ENCODE measurements at places on chromosomes 3 and 15. TPM values are rescaled to one million over a fixed set of nuclear protein-coding genes. Genes with fewer than 3 reads are reported as not detected.

- no peaks in the 10 kb centered on the region for H3K36me3 ChIP-seq
- no peak for DNase-seq
- H3K27ac ChIP-seq = no peak overlapping the region
- no peaks in the 10 kb centered on the region for H3K27me3 ChIP-seq
- no peaks in the 10 kb centered on the region for H3K4me1 ChIP-seq
Observed at GRCh38 chr3:88434001-88434400, 284.2 kb downstream of the C3orf38 start.

GRCh38 chr3:13308380-13308801 is 111.7 kb downstream of the NUP210 start:
- no peak for DNase-seq
- H3K27ac ChIP-seq = no peak overlapping the region
- H3K36me3 ChIP-seq = no peaks in the 10 kb centered on the region
- no peaks in the 10 kb centered on the region for H3K27me3 ChIP-seq
- no peak overlapping the region for H3K4me3 ChIP-seq
- H3K4me1 ChIP-seq = no peaks in the 10 kb centered on the region

- H3K4me1 ChIP-seq = no peaks in the 10 kb centered on the region
- no peaks in the 10 kb centered on the region for H3K36me3 ChIP-seq
- no peak overlapping the region for H3K4me3 ChIP-seq
- H3K27me3 ChIP-seq = no peaks in the 10 kb centered on the region
- H3K27ac ChIP-seq = no peak overlapping the region
- no peak for DNase-seq
Observed at GRCh38 chr3:38519651-38520050, 23.5 kb downstream of the EXOG start.

DNA sequence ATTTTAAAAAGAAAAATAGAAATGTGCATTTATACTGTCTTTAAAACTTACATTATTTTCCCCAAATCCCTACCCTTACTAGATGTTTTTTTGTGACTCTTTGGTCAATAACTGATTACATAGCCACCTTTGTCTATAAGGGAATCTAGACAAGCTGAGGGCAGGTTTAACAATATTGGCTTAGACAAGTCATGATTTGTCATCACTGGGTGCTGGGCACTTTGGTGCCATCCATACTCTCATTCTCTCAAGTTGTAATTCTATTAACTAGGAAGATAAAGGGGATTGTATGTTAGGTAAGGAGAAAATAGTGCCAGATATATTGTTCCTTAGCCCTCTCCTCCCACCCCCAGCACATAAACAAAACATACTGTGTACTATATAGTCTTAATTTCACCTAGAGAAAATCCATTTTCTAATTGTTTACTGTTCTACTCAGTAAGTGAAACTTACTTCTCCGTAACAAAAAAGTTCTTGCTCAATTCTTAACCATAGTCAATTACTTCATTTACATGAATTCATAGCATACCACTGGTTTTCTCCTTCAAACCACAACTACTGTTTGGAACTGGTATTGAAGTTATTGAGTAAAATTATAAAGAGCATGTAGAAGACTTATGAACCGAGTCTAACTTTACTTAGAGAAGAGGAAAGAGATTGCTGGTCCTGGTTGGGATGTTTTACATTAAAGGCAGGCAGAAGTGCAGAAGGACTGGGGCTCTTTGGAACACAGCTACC is 877.1 kb downstream of the PDCD6IP start:
- H3K4me1 ChIP-seq = no peaks in the 10 kb centered on the region
- no peaks in the 10 kb centered on the region for H3K27me3 ChIP-seq
- H3K36me3 ChIP-seq = no peaks in the 10 kb centered on the region
- H3K4me3 ChIP-seq = no peak overlapping the region

GRCh38 chr3:187743195-187744141 is 1.8 kb downstream of the BCL6 start:
- peaks cover 23% of the 10 kb centered on the region for H3K4me1 ChIP-seq
- peak overlapping the region; percentile 99 for H3K27ac ChIP-seq
- H3K27me3 ChIP-seq = no peaks in the 10 kb centered on the region
- peak; percentile 87 for DNase-seq
- no peaks in the 10 kb centered on the region for H3K36me3 ChIP-seq

DNA sequence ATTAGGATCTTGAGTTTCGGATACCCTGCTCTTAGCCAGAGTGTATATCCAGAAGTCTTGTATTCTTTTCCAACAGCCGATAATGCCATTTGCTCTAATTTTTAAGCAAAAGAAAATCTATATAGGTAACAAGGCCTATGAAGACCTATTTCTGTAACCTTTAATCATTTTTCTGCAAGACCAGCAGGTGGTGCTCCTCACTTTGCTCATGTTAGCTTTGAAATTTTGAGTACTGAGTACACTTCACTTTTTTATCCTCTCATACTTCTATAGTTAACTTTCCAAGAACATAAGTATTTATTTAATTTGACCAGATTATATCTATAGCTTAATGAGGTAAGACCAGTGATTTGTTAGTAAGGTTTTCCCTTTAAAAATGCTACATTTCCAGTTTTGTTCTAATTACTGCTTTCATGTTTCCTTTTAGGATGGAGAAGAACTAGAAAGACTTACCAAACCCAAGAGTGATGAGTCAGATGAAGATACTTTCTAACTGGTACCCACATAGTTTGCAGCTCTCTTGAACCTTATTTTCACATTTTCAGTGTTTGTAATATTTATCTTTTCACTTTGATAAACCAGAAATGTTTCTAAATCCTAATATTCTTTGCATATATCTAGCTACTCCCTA is 20.5 kb downstream of the SLC35A5 start:
- no peak for DNase-seq
- no peak overlapping the region for H3K27ac ChIP-seq
- no peaks in the 10 kb centered on the region for H3K4me1 ChIP-seq
- no peaks in the 10 kb centered on the region for H3K36me3 ChIP-seq
- H3K27me3 ChIP-seq = no peaks in the 10 kb centered on the region
- no peak overlapping the region for H3K4me3 ChIP-seq

DNA sequence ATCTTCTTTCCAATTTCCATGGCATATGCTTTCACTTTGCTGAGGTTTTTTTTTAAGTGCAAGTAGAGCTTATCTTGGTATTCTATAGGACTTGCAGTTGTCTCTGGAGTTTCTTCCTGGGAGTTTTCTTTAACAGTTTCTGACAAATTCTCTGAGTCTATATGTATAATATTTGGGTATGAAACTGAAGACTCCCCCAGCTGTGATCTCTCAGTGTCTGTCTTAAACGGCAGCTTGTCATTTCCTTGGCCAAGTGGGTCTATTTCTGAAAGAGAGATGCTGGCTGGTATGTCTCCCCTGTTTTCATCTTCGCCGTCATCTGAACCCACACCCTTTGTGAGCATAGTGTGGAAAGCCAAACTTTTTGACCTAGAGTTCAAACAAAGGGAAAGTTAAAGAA is 73.3 kb upstream of the PTX3 start:
- DNase-seq = no peak
- no peak overlapping the region for H3K4me3 ChIP-seq
- no peaks in the 10 kb centered on the region for H3K27me3 ChIP-seq
- no peaks in the 10 kb centered on the region for H3K36me3 ChIP-seq
- no peaks in the 10 kb centered on the region for H3K4me1 ChIP-seq
- no peak overlapping the region for H3K27ac ChIP-seq

- no peaks in the 10 kb centered on the region for H3K27me3 ChIP-seq
- H3K4me1 ChIP-seq = no peaks in the 10 kb centered on the region
- no peaks in the 10 kb centered on the region for H3K36me3 ChIP-seq
- H3K4me3 ChIP-seq = no peak overlapping the region
Observed at GRCh38 chr3:54146506-54147239, 24.3 kb downstream of the CACNA2D3 start.

GRCh38 chr3:138118612-138119422 is 3.4 kb upstream of the DZIP1L start:
- peaks cover 4% of the 10 kb centered on the region for H3K4me1 ChIP-seq
- H3K27ac ChIP-seq = no peak overlapping the region
- DNase-seq = no peak
- H3K27me3 ChIP-seq = no peaks in the 10 kb centered on the region
- no peak overlapping the region for H3K4me3 ChIP-seq
- no peaks in the 10 kb centered on the region for H3K36me3 ChIP-seq

DNA sequence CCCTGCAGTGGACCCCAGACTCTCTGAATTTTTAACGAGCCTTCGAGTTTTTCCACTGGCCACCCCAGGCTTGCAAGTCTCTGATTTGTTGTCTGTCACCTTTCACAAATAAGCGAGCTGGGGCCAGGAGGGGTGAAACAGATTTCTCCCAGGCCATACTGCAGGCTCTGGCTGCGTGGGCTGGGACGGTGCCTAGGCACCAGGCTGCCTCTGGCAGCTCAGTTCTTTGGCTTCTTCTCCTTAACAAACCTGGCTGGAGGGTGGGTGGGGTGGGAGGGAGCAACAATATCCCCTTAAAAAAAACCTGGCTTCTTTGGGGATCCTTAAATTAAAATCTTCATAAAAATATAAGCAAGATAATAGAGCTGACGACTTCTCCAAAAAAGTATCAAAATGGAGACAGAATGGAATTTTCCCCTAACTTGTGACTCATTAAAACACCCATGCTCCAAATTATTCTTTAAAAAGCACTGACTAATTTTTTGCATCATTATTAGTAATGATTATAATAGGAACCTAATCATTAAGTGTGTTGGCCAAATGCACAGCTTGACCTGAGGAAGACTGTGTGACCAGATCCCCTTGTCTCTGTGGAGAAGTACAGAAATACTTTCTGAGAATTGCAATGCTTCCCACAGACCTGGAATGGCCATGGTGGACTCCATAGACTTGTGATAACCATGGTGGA is 84.1 kb downstream of the SNRK start:
- H3K4me1 ChIP-seq = peaks cover 16% of the 10 kb centered on the region
- no peaks in the 10 kb centered on the region for H3K36me3 ChIP-seq
- no peak overlapping the region for H3K4me3 ChIP-seq

GRCh38 chr3:99128235-99128634 is 226.7 kb upstream of the DCBLD2 start:
- no peak overlapping the region for H3K4me3 ChIP-seq
- no peaks in the 10 kb centered on the region for H3K36me3 ChIP-seq
- H3K27me3 ChIP-seq = no peaks in the 10 kb centered on the region
- DNase-seq = no peak
- H3K4me1 ChIP-seq = peaks cover 8% of the 10 kb centered on the region

DNA sequence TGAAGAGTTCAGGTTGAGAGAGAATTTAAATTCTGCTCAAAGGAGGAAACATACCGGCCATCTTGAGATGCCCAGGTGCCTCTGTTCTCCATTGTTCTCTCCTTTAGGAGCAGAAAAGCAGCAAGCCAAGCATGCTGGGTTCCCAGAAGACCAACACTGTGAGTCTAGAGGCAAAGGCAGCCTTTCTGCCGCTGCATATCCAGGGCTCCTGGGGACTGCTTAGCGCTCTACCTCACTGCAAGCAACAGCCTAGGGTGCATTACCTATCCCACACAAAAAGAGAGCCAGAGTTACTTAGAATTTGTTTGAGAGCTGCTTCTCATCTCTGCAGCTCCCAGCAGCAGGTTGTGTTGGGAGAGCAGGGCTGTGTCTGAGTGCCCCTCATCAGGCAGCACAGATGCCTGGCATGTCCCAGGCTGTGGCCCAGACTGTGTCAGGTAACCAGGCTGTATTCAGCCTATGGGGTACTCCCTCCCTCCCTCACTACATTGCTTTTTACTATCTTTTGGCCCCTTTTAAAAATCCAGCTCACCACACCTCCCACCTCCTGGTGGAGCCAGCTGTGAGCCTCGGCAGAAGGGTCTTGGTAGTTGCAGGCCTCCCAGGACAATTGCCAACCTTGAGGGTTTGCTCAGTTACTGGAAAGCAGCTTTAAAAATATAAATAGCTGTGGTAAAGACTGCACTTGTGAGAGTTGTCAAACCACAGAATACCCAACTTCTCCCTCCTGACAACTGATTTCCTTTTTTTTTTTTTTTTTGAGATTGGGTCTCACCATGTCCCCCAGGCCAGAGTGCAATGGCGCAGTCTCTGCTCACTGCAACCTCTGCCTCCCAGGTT is 30.2 kb downstream of the BCL2L10 start:
- no peaks in the 10 kb centered on the region for H3K27me3 ChIP-seq
- H3K4me3 ChIP-seq = no peak overlapping the region
- H3K27ac ChIP-seq = no peak overlapping the region

GRCh38 chr3:69032142-69032541 is 18.7 kb upstream of the EOGT start:
- H3K36me3 ChIP-seq = no peaks in the 10 kb centered on the region
- no peak overlapping the region for H3K4me3 ChIP-seq
- no peaks in the 10 kb centered on the region for H3K27me3 ChIP-seq
- no peaks in the 10 kb centered on the region for H3K4me1 ChIP-seq
- no peak overlapping the region for H3K27ac ChIP-seq

DNA sequence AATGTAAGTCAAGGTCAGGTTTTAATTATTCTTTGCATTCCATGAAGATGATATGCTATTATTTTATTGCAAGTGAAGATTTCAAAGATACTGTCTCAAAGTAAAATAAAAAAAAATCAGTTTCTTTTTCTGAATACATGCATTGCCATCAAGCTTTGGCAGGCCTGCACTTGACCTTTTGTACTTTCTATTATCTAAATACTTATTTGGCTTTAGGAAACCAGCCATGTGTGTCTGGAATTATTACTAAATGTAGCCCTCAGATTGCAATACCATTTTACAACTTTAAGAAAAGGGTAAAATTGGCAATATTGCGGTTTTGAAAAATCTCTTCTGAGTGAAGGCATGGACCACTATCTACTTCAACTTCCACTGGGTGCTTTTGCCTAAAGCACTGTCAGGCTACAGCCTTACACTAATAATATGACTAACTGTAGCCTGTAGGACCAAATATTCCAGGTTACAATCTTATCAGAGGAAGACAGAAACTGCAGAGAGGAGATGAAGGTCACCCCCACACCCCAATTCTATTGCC is 349.4 kb upstream of the DCBLD2 start:
- H3K36me3 ChIP-seq = no peaks in the 10 kb centered on the region
- no peak for DNase-seq
- no peak overlapping the region for H3K27ac ChIP-seq
- no peaks in the 10 kb centered on the region for H3K4me1 ChIP-seq

DNA sequence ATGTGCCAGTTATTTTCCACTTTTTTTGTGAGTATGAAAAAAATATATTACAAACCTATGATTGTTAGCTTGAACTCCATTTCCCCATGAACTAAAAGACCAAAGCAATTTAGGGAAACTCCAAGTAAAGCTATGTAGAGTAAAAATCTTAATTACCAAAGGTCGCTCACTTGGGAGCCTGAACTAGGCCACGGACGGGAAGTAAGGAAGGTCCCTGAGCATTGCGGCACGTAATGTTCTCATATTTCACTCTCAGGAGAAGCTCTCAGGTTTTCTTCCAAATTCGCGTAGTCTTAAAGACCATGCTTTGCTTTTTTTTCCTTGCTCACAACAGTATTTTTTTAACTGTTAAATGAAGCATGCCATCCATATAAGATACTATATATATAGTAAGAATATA is 215.3 kb upstream of the RARB start:
- H3K27ac ChIP-seq = no peak overlapping the region
- H3K36me3 ChIP-seq = no peaks in the 10 kb centered on the region
- H3K4me1 ChIP-seq = no peaks in the 10 kb centered on the region
- no peaks in the 10 kb centered on the region for H3K27me3 ChIP-seq
- DNase-seq = no peak
- no peak overlapping the region for H3K4me3 ChIP-seq

CGGBP1 gene
- total RNA-seq = 53.3 TPM

MESD gene
- 17.9 TPM for total RNA-seq

EID1 gene
- total RNA-seq = 175 TPM

ARL8B gene
- 44.4 TPM for total RNA-seq

B3GNT5 gene
- 20.4 TPM for total RNA-seq

COX5A gene
- 123 TPM for total RNA-seq

TAGLN3 gene
- total RNA-seq = 3.9 TPM

HDC gene
- 0.49 TPM for total RNA-seq

SLC12A1 gene
- total RNA-seq = not detected

ANKUB1 gene
- total RNA-seq = not detected

DNAJA4 gene
- total RNA-seq = 26.5 TPM

NLGN1 gene
- 4.7 TPM for total RNA-seq
